Spleen (tissue), 13 donors: ENCODE measurements at places on chromosomes 6 and 20. TPM values are rescaled to one million over a fixed set of nuclear protein-coding genes. Genes with fewer than 3 reads are reported as not detected.

C20orf141 gene
- total RNA-seq = not detected

PSORS1C2 gene
- total RNA-seq = not detected

LRRN4 gene
- not detected for total RNA-seq

ELOVL4 gene
- 0.20 TPM for total RNA-seq

TBX18 gene
- not detected for total RNA-seq

ULBP3 gene
- total RNA-seq = 2.2 TPM

FOXQ1 gene
- total RNA-seq = not detected

LY6G6D gene
- not detected for total RNA-seq

STMND1 gene
- total RNA-seq = not detected

FAM83C gene
- total RNA-seq = not detected

PAX1 gene
- total RNA-seq = not detected

RGS17 gene
- not detected for total RNA-seq

KIAA0408 gene
- 2.7 TPM for total RNA-seq

LY6G6C gene
- total RNA-seq = not detected
